Activated CD4-positive, CD25-positive, alpha-beta regulatory T cell treated with anti-CD3 and anti-CD28 coated beads, Interleukin-2, amount 50 U/mL, for 24 hours (primary cell): ENCODE measurements at places on chromosomes 4 and X.
A peak's percentile ranks its signal among the peaks of the same experiment; 100 is the strongest.

- no peak for ATAC-seq
Measured at GRCh38 chrX:154595559-154596249, 10.8 kb downstream of the CTAG1A start.

DNA sequence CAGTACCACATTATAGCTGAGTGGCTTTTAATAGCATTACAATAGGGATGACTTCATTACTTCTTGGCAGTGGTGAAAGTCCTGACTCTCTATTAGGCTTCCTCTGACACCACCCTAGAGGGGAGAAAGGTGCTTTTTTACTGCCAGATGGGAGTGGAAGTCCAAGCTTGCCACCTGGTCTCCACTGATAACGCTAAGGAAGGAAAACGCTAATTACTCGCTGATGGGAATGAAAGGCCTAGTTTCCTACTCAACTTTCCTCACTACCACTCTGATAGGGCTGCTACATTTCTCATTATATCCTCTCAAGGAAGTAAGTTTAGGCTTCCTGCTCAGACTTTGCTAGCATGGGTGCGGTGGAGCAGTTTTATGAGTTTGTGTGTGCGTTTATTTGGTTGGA, 62.3 kb upstream of the PAGE3 start:
- no peak for ATAC-seq

DNA sequence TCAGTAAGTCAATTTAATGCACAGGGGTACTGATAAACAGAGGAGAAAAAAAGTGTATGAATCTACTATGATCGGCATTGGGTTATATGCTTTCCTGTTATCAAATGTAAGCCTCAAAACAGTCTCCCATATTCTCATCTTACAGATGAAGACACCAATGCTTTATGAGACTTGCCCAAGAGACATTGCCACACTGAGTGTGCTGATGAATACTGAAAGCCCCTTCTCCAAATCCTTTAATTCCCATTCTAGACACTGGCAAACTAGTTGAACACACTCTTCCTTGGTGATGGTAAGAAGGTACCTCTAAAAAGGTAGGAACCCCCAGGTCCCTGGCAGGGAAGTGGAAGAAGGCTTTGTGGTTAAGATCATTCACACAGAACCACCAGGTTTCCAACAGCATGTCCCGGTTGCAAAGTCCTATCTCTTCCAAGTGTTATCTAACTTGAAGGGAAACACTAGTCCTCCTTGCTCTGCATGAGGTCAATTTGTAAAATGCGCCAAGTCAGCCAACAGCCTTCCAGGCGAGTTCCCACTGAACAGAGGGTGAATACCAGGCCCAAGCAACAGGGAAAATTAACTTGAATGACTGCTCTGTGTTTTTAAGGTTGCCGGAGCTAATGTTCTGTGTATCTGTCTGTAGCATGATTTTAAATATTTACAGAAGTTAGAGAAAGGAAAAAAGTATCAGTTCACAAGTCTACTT, 5.1 kb downstream of the SETD7 start:
- no peak for ATAC-seq

- no peak for ATAC-seq
Measured at GRCh38 chrX:151488677-151489076, 74.8 kb upstream of the PASD1 start.

DNA sequence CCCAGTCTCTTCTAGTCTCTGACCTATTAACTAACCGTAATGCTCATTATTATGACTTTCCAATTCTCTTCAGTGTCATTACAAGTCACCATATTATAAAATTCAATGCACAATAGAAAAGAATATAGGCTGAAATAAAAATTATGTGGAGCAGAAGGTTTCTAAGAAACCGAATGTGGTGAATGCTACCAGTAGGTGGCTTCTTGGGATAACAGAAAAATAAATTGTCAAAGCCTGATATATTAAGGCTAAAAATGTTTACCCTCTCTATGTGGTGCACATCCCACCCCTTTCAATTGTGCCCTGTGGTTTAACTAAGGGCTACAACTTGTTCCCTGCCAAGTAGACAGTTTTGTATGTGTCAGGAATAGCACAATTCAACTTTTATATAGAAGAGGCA, 624.6 kb upstream of the TECRL start:
- ATAC-seq: no peak

DNA sequence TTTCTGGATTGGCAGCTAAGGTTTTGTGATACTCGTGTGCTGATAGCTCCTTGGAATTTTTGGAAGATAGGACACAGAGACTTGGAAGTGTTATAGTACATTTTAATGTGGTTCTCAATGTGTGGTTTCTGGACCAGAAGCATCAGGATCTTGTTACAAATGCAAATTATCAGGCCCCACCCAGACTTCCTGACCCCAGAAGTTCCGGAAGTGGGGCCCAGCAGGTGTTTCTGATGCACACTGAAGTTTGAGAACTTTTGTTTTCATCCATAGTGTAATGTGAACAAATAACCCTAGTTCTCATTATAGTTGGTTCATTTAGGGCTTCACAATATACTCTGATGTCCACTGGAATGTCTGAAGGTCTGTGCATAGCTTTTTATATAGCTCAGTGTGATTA, 49.6 kb downstream of the LAMP2 start:
- no peak for ATAC-seq

DNA sequence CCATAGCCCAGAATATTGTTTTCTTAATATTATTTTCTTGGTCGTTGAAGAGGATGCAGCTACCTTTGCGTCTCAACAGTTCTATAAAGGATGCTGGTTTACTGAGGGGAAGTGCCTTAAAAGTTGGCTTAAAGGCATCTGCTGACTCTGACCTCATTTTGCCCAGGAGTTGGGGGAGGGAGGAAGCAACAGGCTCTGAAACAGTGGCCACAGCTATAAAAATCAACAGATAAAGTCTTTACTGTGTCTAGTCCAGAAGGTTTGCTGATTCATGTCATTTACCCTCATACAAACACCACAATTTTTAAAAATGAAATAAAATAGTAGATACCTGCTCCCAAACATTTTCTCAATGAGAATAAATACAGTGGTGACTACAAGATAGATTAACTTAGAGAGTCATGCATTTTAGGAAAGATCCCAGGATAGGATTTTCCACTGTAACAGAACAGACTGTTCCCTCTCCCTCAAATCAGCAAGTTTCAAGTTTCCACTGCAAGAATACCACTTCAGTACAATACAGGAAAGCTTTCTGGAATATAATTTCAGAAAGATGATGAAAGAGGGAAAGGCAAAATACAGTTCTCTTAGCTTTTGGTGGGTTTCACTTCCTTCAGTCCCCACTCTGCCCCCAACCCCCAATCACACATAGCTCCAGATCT, 1.9 kb downstream of the PHKA1 start:
- no peak for ATAC-seq

- ATAC-seq: no peak
Measured at GRCh38 chr4:6380746-6381410, 91.5 kb downstream of the PPP2R2C start.

DNA sequence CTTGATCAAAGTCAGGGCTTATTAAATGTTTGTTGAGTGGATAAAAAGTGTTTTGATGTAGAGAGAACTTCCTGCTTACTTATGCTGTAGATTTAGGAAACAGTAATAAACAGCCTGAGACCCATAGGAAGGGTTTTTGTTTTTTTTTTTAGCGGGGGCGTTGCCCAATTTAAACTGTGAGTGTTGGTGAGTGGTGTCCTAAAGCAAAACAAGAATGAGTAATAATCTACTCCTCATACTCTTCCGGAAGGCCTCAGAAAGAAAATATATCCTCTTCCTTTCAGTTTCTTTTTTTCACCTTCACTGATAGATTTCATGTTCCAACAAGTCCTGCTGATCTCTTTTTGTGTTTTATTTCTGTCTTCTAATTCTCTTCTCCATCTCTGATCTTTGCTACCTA, 104.4 kb upstream of the SCML1 start:
- peak; percentile 41 for ATAC-seq
